ENCODE measurements at places on chromosomes 1 and 21. TPM values are rescaled to one million over a fixed set of nuclear protein-coding genes. Genes with fewer than 3 reads are reported as not detected.

Gene AMPD1
- polyA plus RNA-seq, result not detected

Gene ANGPTL7
- polyA plus RNA-seq, result 0.10 TPM

Gene IL20
- polyA plus RNA-seq, result not detected

Gene KCNA2
- 0.40 TPM for polyA plus RNA-seq

Gene PUM1
- 128 TPM for polyA plus RNA-seq

Gene GNAT2
- polyA plus RNA-seq, result not detected

Gene C1orf210
- 20.0 TPM for polyA plus RNA-seq

Gene NMNAT2
- polyA plus RNA-seq, result 3.0 TPM

Gene CASQ2
- polyA plus RNA-seq, result 0.37 TPM

Gene ILDR2
- polyA plus RNA-seq, result 14.9 TPM

Gene HAPLN2
- 0.18 TPM for polyA plus RNA-seq

Gene ASH1L
- polyA plus RNA-seq, result 45.5 TPM

Gene SLAMF7
- polyA plus RNA-seq, result 0.43 TPM

Gene S100A9
- 31.7 TPM for polyA plus RNA-seq

Gene AKNAD1
- polyA plus RNA-seq, result not detected

Gene CACNA1S
- 0.29 TPM for polyA plus RNA-seq

Measured in left renal pelvis (tissue), 4 donors.